Effector memory CD8-positive, alpha-beta T cell (primary cell): ENCODE measurements at places on chromosomes 7 and 10.

GRCh38 chr7:107846324-107846723, 43.3 kb upstream of the SLC26A3 start:
- H3K4me3 ChIP-seq: no peak overlapping the region
- no peaks in the 10 kb centered on the region for H3K36me3 ChIP-seq
- H3K27me3 ChIP-seq: no peaks in the 10 kb centered on the region
- peaks cover 6% of the 10 kb centered on the region for H3K4me1 ChIP-seq
- no peak for DNase-seq
- no peak overlapping the region for H3K27ac ChIP-seq

- H3K36me3 ChIP-seq: peaks cover 49% of the 10 kb centered on the region
- no peaks in the 10 kb centered on the region for H3K27me3 ChIP-seq
- H3K27ac ChIP-seq: no peak overlapping the region
- H3K4me1 ChIP-seq: peaks cover 26% of the 10 kb centered on the region
Measured at GRCh38 chr7:100563809-100564400, 9.8 kb downstream of the SAP25 start.

- no peak overlapping the region for H3K4me3 ChIP-seq
- H3K36me3 ChIP-seq: no peaks in the 10 kb centered on the region
- H3K27me3 ChIP-seq: peaks cover 23% of the 10 kb centered on the region
- H3K4me1 ChIP-seq: no peaks in the 10 kb centered on the region
- no peak for DNase-seq
- no peak overlapping the region for H3K27ac ChIP-seq
Measured at GRCh38 chr10:95815701-95816240, 59.8 kb downstream of the ENTPD1 start.

DNA sequence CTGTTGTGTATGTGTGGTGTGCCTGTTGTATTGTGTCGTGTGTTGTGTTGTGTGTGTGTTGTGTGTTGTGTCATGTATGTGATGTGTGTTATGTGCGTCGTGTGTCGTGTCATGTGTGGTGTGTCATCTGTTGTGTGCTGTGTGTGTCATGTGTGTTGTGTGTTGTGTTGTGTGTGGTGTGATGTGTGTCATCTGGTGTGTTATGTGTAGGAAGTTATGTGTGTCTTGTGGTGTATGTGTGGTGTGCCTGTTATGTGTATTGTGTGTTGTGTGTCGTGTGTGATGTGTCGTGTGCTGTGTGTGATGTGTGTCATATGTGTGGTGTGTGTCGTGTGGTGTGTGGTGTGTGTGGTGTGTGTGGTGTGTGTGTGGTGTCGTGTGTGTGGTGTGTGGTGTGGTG, 145.2 kb downstream of the DNAJB6 start:
- H3K36me3 ChIP-seq: no peaks in the 10 kb centered on the region
- H3K4me1 ChIP-seq: no peaks in the 10 kb centered on the region
- no peak for DNase-seq
- no peak overlapping the region for H3K27ac ChIP-seq
- H3K27me3 ChIP-seq: peaks cover 5% of the 10 kb centered on the region

- no peak for DNase-seq
- H3K36me3 ChIP-seq: no peaks in the 10 kb centered on the region
- no peaks in the 10 kb centered on the region for H3K4me1 ChIP-seq
- peaks cover 78% of the 10 kb centered on the region for H3K27me3 ChIP-seq
- H3K27ac ChIP-seq: no peak overlapping the region
Measured at GRCh38 chr7:24764011-24764410, 6.7 kb upstream of the GSDME start.

DNA sequence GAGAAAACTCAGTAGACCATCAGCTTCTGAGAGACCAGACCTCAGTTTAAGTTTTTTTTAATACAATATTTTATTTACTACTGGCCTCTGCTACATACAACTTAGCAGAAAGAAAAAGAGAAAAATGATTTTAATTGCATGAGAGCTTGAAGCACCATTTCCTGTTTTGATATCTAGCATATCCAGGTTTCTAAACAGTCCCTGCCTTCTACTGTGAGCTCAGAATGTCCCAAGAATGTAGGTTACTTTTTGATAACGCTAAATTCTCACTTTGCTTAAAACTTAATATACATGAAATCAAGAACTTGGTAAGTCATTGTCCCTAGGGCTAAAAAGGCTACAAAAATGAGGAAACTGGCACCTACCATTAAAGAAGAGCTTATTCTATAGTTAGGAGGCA, 7.0 kb downstream of the TMEM243 start:
- H3K4me3 ChIP-seq: peak overlapping the region; percentile 47
- peaks cover 8% of the 10 kb centered on the region for H3K36me3 ChIP-seq
- H3K27ac ChIP-seq: peak overlapping the region; percentile 22
- no peaks in the 10 kb centered on the region for H3K27me3 ChIP-seq
